Naive B cell (primary cell): ENCODE measurements at places on chromosomes 7 and 10. TPM values are rescaled to one million over a fixed set of nuclear protein-coding genes. Genes with fewer than 3 reads are reported as not detected.

DNA sequence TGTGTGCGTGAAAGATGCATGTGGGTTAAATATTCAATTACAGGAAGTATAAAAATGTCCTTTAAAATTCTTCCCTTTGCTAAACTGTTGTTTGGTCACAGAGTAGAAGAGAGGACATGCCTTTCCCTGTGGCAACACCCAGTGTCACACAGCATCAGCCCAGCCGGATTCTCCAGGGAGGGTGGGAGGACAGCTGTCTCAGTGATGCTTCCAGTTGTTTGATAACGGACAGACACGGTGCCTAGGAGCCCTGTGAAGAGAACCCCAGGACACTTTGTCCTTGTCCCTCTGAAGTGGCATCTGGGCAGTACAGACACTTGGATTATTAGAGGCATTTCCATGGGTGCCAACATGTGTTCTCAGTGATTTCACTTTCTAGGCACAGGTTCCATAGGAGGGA, 306.6 kb upstream of the LRGUK start:
- no peak for DNase-seq

- DNase-seq, result no peak
Observed at GRCh38 chr10:104037261-104037951, 48.3 kb downstream of the COL17A1 start.

The COL28A1 gene
- not detected for polyA plus RNA-seq

The ZNF853 gene
- polyA plus RNA-seq, result 1.8 TPM

The CHST15 gene
- polyA plus RNA-seq, result 19.5 TPM
